Ecto neural progenitor cell (in vitro differentiated cells): ENCODE measurements at places on chromosomes 1 and 21.

GRCh38 chr1:32127409-32128198 lies 19.7 kb downstream of the KPNA6 start:
- DNase-seq: no peak

DNA sequence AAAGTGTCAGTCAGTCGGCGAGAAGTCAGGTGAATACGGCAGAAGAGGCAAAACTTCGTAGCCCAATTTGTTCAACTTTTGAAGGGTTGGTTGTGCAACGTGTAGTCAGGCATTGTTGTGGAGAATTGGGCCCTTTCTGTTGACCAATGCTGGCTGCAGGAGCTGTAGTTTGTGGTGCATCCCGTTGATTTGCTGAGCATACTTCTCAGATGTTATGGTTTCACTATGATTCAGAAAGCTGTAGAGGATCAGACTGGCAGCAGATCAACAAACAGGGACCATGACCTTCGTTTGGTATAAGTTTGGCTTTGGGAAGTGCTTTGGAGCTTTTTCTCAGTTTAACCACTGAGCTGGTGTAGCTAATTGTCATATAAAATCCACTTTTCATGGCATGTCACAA lies 190.2 kb upstream of the ADAMTS5 start:
- no peak for DNase-seq

GRCh38 chr1:15760520-15761211 lies 2.1 kb downstream of the FBLIM1 start:
- no peak for DNase-seq

GRCh38 chr21:46189959-46190490 lies 5.8 kb upstream of the SPATC1L start:
- DNase-seq: peak; percentile 39

- DNase-seq: no peak
Measured at GRCh38 chr1:55056632-55056992, 17.3 kb downstream of the PCSK9 start.

GRCh38 chr1:154186177-154186576 lies 5.7 kb downstream of the TPM3 start:
- DNase-seq: peak; percentile 57

DNA sequence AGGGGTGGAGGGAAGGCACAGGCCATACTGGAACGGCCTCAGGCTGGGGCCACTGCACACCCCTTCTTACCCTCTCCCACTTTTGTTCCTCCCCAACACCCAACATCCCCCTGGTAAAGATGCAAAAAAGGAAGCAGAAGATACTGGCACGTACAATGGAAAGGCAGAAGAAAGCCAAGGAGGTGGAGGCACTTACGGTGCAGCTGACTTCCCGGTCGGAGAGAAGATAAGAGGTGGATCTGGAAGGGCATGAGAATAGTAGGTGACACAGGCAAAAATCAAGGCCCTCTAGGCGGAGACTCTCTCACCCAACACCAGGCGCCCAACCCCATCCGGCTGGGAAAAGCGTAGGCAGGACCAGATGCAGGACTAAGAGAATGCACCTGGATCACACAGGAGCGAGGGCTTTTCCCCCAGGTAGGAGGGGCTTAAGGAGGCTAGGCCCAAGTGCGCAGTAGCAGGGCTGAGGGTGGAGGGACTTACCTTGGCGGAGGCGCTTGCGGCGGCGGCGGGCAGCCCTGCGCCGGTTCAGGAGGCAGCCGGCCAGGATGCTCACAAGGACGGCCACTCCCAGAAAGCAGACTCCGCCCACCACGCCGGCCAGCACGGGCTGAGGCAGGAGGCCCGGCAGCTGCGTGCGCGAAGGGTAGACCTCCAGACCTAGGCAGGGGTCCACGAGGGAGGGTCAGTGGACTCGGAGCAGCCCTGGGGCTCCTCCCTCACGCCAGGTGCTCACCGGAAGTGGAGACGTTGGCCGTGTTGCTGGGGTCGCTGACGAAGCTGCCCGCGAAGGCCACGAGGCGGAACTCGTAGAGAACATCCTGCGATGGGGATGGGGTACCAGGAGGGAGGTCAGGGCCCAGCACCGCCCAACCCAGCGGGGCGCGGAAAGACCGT lies 4.1 kb upstream of the TAGLN2 start:
- DNase-seq: peak; percentile 76

DNA sequence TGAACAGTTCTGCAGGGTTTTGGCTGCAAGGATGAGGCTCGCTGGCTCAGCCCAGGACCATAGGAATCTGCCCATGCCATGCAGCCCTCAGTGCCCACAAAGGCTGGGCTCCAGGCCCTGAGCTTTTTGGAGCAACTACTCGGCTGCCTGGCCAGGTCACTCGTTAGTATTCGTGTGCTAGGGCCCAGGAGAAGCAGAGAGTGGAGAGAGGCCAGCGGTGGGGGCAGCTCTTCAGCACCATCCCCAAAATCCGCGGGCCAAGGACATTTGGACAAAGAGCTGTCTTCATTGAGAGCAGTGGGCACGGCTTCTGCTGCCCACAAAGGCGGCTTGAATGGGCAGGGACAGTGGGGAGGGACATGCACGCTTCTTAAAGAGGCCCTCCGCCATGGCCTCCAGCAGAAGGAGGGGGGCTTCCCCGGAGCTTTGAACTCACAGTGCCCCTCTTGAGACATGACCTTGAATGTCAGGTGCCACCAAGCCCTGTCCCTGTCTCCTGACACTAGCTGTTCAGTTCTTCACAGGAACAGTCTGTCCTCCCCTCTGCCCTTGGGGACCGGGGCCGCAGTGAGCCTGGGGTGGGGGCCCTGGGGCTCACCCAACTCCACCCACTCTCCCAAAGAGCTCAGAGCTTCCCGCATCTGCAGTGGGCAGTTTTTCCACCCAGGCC lies 106.1 kb upstream of the ARHGEF16 start:
- DNase-seq: no peak

- no peak for DNase-seq
Measured at GRCh38 chr1:209877087-209877764, 49.5 kb downstream of the UTP25 start.
